GM12878 (cell line): ENCODE measurements at places on chromosomes 6 and 20.

- no peak for DNase-seq
These were observed 444.6 kb downstream of the KIF16B start for GRCh38 chr20:16128538-16129106.

DNA sequence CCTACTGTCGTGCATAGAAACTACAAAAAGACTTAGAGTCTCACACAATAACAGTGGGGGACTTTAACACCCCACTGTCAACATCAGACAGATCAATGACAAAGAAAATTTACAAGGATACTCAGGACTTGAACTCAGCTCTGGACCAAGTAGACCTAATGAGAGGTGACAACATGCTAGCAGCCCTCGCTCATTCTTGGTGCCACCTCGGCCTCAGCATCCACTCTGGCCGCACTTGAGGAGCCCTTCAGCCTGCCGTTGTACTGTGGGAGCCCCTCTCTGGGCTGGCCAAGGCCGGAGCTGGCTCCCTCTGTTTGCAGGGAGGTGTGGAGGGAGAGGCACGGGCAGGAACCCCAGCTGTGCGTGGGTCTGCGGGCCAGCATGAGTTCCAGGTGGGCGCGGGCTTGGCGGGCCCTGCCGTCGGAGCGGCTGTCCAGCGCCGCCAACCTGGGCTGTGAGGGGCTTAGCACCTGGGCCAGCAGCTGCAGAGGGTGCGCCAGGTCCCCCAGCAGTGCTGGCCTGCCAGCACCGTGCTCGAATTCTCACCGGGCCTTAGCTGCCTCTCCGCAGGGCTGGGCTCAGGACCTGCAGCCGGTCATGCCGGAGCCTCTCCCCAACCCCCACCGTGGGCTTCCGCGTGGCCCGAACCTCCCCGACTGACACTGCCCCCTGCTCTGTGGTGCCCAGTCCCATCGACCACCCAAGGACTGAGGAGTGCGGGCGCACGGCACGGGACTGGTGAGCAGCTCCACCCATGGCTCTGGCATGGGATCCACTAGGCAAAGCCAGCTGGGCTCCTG, 205.6 kb downstream of the FRK start:
- DNase-seq: no peak

GRCh38 chr20:31666258-31667042, 28.7 kb downstream of the COX4I2 start:
- DNase-seq: no peak

- DNase-seq: no peak
These were observed 32.5 kb downstream of the TBX18 start for GRCh38 chr6:84731901-84732300.

DNA sequence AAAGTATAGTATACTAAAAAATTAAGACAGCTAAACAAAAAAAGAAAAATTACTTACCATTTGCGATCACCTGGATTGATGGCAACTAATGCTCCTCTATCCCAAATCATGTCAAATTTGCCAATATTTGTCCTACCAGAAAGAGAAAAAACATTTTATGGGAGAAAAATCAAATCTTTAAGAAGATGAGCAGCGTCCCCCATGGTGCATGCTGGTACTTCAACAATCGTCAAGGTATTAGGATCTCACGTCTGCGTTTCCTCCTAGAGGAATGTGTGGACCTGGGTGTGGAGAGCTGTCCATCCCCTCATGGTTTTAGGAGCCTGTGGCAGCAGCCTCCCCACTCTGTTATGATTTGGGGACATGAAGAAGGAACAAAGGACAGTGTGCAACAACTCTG, 16.0 kb downstream of the TPMT start:
- DNase-seq: no peak

DNA sequence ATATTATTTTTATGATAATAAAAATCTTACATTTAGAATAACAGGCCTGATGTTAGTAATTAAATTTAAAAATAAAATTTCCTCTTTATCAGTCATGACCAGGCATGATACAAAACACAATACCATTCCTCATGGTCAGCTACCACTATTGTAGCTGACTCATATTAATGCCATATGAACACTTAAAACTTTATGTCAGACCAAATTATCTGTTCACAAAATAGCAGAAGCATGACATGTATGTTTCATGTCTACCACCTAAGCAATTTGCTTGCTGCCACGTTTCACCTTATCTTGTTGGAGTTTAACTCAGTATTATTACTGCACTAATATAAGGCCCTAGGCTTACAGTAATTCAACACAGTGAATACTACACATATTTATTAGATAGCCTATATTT, 65.7 kb downstream of the HTR1B start:
- no peak for DNase-seq

- DNase-seq: no peak
These were observed 22.2 kb upstream of the SERPINB1 start for GRCh38 chr6:2863901-2864300.

- DNase-seq: no peak
These were observed 705.9 kb downstream of the MAFB start for GRCh38 chr20:39983183-39983582.

GRCh38 chr6:138944412-138944811, 43.6 kb downstream of the REPS1 start:
- DNase-seq: no peak

GRCh38 chr6:130964808-130965604, 98.0 kb downstream of the EPB41L2 start:
- DNase-seq: no peak

DNA sequence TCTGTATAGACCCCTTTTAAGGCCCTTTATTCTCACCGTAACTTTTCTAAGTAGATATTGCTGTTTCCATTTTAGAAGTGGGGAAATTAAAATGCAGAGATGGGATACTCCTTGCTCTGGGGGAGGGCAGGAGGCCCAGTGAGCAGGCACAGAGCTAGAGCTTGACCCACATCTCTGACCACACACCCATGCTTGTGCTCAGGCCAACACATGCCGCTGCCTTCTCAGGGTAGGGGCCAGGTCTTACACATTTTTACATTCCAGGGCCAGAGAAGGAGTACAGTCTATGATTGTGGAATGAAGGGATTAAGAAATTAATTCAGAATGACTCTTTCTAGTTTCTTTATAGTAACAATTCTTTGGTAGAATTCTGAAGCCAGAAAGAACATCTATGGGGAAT, 104.8 kb downstream of the SOBP start:
- DNase-seq: no peak

- DNase-seq: no peak
These were observed 11.0 kb downstream of the ECT2L start for GRCh38 chr6:138806889-138807288.

DNA sequence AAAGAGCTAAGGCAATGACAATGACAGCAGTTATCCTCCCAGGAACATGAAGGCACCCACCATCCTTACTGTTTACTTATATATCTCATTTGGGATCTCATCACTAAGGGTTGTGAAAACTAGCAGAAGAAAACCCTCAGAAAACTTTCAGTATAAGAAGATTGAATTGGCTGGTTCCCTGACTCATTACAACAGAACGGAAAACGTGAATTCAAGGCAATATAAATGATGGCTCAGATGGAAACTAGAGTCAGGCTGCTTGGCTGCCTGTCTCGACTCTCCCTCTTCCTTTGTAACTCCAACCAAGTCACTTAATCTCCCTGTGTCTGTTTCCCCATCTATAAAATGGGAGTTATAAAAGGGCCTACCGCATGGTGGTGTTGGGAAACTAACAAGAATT, 387.1 kb upstream of the JARID2 start:
- DNase-seq: no peak

DNA sequence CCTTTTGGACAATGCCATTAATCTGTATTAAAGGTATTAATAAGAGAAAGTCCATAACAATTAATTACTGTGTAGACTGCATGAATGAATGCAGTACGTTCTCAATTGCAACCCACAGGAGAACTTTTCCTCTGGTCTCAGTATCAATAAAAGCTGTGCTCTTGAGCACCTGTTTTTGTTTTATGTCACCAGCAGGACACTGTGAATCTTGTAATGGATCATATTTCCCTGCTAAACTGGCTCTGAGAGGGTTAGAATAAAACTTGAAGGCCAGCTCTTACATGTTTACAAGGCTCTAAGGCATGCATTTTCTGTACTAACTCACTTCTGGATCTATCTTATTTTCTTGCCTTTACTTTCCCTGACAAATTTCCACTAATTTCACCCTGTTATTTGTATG, 214.3 kb upstream of the PLN start:
- DNase-seq: no peak

- no peak for DNase-seq
These were observed 387.8 kb upstream of the RUNX2 start for GRCh38 chr6:44940367-44940766.

DNA sequence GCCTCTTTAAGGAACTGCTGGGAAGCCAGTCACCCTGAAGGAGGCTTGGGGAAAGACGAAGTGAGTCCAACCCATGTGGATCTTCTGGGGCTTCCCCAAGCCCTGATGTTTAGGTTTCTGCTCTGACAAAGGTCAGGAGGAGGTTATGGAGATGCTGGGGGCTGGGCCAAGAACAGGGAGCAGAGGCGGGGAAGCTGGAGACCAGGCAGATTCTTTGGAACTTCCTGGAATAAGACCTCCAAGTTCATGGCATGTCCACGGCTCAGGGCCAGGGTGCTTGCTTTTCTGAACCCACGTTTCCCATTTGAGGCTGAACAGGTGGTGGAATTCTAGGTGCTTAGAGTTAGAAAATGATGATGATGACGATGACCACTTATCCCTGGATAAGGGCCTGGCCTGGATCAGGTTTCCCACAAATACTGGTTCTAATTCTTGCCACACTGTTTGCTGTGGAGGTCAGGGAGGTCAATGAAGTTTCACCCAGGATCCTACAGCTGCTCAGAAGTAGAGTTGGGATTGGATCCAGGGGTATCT, 30.0 kb upstream of the TGM2 start:
- no peak for DNase-seq

DNA sequence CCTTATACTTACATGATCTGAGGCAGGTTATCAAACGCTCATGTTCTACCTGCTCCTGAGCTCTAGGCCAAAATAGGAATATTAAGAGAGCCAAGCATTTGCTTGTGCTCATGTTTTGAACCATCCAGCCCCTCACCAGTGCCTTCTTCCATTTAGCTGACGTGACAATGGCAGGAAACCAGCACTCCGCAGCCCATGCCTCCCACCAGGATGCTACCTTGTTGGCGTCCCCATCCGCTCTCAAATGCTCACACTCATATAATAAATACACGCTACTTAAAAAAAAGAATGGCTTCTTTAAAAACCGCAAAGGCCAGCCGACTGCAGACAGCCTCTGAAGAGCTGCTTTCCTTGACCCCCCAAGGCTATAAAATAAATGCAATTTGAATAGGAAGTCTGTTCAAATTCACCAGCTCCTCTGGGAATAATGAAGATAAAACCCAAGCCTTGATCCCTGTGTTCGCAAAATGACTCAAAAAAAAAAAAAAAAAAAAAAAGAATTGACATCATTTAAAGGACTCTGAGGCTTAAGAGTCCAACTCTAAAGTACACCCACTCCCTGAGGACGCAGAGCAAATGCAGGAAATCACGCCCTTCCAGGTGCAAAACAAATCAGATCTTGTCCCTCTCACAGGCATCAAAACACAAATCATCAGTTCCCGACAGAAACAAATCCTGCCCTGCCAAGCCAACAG, 29.0 kb downstream of the RNASET2 start:
- no peak for DNase-seq

DNA sequence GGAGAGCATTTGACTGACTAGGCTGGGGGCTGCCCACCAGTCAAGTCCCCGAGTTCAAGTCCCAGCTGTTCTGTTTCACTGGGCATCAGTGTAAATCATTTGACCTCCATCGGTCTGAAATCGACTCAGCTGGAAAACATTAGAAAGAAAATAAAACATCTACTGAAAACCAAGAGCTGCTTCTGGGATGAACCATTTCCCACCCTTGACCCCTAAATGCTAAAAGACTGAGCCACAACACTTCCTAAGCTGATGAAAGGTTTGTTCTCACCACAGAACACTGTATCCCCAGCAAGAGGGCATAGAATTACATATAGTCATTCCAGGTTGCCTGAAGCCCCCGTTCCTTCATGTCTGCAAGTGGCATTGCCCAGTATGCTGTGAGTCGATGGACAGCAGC, 237.0 kb upstream of the TAB2 start:
- no peak for DNase-seq

DNA sequence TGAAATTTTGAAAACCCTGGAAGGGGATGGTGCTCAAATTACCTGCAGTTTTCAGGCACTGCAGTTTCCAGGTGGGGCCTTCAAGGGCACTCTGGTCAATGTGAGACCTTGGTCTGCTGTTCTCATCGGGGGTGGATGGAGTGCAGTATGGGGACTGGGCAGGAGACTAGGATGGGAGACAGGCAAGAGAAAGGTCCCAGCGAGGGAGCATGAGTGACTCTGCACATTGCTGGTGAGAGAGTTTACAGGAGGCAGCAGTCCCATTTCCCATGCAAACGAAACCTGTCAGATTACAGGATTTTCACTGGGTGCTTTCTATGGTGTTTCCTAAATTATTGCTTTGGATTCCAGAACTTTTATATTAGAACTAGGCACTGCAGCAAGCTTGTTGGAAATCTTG, 73.5 kb upstream of the DTNBP1 start:
- DNase-seq: no peak

DNA sequence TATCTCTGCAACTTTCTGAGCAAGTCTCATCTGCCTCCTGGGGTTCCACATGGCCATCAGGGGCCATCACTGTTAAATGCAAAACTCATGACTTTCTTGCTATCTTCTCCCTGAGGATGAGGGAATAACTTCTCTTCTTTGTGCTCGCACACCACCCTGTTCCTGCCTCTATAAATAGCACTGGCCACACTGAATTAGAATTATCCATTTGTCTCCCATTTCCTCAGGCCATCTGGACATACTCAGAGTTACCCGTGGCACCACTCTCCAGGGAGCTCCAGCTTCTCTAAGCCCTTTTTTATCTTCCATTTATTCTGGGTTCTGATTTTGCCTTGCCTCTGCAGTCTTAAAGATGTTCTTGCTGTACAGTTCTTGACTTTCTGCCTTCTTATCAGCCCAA, 72.8 kb upstream of the ECI2 start:
- DNase-seq: no peak

DNA sequence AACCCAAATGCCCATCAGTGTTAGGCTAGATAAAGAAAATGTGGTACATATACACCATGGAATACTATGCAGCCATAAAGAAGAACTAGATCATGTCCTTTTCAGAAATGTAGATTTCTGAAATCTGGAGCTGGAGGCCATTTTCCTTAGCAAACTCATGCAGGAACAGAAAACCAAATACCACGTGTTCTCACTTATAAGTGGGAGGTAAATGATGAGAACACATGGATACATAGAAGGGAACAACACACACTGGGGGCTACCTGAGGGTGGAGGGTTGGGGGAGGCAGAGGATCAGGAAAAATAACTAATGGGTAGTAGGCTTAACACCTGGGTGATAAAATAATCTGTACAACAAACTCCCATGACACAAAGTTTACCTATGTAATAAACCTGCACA, 188.9 kb upstream of the PRND start:
- DNase-seq: no peak

DNA sequence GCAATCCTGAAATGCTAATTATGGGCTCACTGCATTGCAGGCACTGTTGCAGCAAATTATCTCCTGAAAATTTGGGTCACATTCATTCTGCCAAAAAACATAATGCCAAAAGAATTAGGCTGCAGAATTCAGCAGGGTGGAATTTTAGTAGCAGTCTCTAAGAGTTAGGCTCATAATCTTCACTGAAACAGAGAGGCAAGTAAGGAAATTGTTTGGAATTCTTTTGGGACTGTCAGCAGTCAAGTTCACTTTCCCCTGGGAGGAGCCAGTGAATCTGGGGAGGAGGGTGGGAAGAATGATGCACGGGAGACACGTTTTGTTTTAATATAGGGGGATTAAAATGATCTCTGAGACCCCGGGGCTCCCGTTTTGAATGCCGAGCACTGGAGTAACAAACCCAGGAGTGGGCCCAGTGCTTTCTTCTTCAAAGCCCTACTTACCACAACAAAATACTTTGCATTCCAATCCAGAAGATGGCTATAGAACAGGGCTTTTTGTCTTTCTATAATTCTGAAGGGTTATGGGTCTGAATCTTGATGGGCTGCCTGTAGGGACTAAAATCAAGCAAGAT, 44.7 kb downstream of the SOBP start:
- DNase-seq: no peak
